ENCODE measurements at places on chromosomes 1 and 21. TPM values are rescaled to one million over a fixed set of nuclear protein-coding genes. Genes with fewer than 3 reads are reported as not detected.

FCAMR gene
- total RNA-seq, result not detected

BRDT gene
- not detected for total RNA-seq

PGBD5 gene
- total RNA-seq, result 0.60 TPM

NBL1 gene
- total RNA-seq, result 199 TPM

GRCh38 chr1:117674521-117675400 lies 68.9 kb downstream of the TENT5C start:
- DNase-seq, result no peak

DNA sequence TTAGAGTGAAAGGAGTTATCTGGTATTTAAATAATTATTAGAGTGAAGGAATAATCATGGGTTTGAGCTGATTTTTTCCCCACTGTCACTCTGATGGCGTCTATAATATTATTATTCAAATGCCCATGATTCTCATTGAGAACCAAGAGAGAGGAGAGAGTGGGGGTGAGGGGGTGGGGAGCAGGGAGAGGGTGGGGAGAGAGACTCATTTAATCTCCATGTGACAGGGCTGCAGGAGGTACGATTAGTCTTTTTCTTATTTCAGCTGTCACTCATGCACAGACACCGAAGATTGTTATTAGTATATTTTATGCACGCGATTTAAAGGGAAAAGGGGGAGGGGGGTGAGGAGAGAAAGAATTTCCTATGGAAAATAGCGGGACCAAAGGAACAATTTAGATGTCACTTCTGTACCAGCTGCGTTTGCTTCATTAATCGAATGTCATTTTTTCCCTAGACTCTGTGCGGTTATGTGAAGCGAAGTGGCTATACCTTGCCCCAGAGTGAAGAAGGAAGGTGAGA lies 19.9 kb downstream of the PLXNA2 start:
- DNase-seq, result no peak

DNA sequence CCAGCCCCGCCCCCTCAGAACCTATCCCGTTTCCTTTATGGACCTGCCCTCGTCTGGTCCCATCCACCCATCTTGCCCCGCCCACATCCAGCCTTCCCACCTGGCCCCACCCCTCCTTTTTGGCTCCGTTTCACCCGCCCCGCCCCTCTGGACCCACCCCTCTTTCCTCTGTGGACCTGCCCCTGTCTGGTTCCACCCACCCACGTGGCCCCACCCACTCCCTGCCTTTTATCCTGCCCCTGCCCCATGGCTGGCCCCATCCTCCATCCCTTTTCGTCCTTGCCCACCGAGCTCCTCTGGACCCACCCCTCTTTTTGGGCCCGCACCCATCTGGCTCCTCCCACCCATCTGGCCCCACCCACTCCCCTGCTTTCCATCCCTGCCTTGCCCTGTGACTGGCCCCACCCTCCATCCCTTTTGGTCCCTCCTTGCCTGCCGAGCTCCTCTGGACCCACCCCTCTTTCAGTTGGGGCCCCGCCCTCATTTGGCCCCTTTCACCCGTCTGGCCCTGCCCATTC lies 177.3 kb downstream of the CAMTA1 start:
- DNase-seq, result no peak

DNA sequence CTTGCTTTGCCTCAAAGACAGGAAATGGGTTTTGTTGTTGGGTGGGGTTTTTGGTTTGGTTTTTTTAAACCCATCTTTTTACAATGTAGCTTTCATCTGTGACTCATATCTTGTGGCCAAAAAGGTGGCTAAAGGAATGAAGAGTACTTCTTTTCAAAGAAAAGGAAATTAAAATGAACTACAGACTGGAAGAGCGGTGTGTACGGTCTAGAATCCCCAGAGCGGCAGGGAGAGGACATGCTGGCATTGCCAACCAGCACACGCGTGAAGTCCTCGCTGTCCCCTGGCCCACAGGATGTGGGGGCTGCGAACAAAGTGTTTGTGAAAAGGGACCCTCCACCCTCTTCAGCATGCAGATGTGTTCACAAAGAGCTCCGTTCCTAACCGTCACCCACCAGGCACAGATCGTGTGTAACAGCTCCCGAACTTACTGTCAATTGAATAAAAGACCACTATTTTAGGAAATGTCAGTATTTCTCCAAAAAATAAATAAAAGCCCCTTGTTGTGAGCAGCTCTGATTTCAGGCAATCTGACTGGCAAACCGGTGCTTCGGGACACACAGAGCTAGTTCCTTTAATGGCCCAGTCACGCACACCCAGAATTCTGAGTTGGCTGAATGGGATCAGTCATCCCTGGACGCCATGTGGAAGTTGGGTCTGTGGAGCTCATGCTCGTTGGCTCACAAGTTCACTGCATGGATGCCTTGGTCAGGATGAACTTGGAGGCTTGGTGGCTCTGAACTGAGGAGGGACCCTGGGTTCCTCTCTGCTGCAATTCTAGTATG lies 602.9 kb downstream of the NPHP4 start:
- no peak for DNase-seq

DNA sequence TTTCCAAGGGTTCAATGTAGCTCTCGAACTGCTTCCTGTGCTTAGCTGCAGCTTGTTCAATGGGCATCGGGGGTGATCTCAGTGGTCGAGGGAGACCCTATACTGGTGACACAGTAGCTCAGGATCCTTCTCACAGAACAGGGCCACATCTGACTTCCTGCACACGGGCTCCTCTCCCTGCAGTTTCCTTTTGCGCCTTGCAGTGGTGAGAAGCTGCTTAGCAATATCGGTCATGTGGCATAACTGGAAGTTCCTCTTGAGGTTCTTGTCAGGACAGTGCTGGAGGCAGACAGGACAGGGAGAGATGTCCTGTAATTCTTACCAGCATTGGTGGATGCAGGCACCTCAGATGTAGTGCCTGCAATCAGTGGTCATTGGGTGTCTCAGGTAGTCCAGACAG lies 140.5 kb upstream of the MAP1LC3C start:
- no peak for DNase-seq

Data from lung microvascular endothelial cell (primary cell).